Caudate nucleus (tissue), 63 donors: ENCODE measurements at places on chromosomes 12 and 14.
A peak's percentile ranks its signal among the peaks of the same experiment; 100 is the strongest.

DNA sequence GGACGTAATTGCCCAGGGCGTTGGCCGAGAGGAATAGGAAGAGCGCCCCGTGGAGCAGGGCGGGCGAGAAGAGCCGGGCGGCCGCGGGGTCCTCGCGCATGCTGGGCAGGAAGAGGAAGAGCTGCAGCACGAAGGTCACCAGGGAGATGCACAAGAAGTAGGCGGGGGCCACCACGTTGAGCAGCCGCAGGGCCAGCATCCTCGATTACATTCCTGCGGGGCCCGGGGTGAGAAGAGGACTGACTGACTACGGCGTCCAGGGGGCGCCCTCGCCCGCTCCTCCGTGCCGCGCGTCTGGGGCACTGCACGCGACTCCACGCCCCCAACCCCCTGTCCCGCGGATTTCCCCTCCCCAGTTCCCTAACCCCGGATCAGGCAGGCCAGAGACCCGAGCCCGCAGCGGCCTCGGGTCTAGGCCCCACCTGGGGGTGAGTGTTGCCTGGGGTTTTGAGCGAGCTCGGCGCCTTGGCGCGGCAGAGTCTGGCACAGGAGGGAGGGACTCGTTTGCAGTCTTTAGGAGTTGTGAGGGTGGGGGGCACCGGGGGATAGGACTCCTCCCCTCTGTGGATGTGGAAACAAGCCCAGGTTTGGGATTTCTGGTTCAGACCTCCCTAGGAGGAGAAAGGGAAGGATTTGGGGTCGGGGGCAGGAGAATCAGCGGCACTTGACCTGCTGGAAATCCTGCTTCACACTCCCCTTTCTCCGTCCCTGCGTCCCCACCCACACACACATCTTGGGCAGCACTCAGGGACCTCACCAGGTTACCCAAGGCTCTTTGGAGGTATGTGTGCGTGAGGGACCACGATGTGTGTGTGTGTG is 1.8 kb downstream of the ZDHHC22 start:
- DNase-seq, result no peak

DNA sequence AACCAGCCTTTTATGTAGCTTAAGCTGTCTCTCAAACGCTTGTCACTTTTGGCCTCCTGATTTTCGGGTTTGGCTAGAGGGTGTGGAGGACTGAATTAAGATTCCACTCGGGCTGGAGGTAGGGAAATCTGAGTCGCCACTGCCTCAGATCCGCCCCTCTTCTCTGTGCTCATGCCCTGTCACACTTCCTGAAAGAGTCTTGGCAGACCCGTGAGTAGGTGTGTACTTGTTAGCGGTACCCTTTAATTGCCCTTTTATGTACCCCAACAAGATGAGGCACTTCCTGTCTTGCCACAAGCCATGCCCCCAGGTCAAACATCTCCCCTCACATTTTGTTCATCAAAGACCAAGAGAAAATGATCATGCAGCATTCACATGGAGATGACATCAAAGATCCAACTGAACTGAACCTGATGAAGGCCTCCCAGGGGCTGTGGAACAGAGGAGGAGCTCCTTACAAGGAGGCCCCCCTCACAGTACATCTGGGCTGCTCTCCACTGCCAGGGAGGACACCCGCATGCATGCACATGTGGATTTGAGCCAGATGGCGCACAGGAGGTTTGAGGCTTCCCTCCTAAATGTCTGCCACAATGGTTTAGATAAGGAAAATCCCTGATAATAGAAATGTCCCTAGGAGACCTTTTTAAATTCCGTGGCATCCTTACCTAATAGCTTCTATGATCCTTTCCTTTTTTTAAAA is 86.5 kb upstream of the CDKN3 start:
- no peak for DNase-seq

GRCh38 chr12:89836026-89836425 is 127.4 kb upstream of the ATP2B1 start:
- DNase-seq, result no peak

DNA sequence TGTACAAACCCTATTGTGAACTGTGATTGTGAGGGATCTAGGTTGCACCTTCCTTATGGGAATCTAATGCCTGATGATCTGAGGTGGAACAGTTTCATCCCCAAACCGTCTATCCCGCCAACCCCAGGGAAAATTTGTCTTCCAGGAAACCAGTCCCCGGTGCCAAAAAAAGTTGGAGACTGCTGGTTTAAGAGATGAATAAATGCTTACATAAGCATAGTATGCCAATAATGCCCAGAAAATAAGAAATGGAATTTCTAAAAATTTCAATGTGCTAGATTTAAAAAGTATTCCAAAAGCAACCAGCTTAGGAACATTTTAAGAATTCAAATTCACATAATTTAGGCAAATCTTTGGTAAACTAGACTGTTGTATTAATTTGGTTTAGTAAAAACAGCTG is 5.4 kb upstream of the RNU6-8 start:
- DNase-seq, result no peak

DNA sequence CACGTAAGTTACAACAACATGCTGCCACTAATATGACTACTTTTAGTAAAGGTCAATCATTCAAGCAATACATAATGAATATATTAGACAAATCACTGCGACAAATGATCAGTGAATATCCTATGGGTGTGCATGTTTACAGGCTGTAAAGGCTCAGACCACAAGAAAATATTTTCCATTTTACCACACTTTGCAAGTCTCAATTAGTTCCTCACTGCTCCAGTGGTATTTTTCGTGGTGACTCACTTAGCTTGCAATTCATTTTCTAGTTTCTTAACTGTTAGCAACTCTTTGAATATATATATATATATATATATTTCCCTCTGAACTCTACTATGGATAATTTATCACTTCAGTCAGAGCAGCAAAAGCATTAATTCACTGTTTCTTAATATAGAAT is 96.9 kb downstream of the EML5 start:
- DNase-seq, result no peak

- DNase-seq, result no peak
These were observed 716 bp upstream of the PTGDR start for GRCh38 chr14:52266782-52267181.

GRCh38 chr14:65361920-65362319 is 50.6 kb upstream of the FUT8 start:
- DNase-seq, result no peak

DNA sequence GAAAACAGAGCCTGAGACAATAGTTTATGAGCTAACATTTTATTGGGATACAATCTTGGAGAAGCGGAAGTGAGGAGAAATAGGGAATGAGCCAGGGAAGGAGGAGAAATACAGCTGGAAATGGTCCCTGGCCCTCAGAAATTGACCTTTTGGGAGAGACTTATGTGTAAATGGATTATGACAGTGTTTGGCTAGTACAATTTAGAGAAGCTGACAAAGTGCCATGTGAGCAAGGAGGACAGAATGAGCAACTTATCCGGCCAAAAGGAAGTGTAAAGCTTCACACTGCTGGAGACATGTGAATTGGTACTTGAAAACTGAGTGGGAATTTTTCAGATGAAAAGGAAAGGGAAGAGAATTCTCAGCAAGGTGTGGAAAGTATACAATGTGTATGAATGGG is 2.9 kb downstream of the GLIPR1 start:
- DNase-seq, result no peak

DNA sequence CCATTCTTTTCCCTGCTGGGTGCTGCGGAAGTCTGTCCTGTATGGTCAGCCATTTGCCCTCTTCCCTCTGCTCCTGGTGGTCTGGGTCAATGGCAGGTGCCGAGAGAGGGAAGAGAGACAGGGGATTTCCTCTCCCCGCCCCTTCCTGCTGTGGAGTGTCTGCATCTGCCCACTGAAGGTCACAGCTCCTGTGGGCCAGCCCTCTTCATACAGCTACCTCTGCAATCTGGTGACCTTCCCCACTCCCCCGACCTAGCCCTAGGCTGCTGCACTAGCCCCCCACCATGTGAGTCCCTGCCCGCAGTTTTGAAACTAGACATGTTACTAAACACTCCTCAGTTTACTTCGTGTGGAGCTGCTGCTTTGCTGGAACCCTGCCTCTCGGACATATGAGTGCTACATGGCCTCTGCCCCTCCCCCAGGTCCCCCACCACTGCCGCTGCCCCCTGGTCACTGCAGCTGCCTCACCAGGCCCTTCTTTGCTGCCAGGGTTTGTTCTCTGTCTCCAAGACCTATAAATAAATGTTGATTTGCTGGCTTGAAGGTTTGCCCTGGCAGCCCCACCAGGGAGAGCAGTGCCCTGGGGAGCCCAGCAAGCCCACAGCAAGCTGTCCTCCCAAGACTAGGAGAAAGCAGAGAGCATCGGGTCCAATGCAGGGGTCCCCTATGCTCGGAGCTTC is 102.9 kb downstream of the DPF3 start:
- DNase-seq, result peak; percentile 9

DNA sequence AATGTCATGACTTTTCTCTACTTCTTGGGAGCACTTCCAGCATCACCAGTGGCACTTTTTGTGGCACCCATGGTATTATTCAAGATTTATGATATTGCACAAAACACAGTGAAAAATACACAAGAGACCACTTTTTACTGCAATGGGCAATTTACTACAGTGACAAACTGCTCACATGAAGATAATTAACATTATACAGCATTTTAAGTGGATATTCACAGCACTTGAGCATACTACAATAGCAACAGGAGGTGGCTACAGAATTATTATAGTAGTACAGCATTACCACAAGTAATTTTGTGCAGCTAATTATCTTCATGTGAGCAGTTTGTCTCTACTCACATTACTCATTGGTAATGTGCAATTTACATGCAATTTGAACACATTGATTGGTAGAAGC is 18.3 kb downstream of the IL26 start:
- no peak for DNase-seq

GRCh38 chr12:113164014-113164413 is 14.5 kb downstream of the CFAP73 start:
- DNase-seq, result no peak

DNA sequence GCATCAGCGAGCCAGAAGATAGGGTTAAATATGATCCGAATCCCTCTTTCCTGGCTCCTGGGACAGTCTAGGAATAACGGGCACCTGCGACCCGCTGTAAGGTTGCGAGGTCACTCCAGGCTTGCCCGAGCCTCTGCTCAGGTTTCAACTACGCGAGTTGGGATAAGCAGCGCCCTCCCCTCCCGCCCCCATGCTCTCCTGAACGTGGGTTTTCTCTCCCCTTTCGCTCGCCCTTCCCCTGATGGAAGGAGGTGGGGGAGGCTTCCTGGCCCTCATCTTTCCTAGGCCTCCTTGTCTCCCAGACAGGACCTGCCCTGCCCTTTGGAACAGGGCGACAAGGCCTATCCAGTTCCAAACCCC is 753 bp upstream of the ATP5MC2 start:
- peak; percentile 48 for DNase-seq

GRCh38 chr14:96349286-96350075 is 13.7 kb downstream of the ATG2B start:
- no peak for DNase-seq

GRCh38 chr14:99573436-99574098 is 30.4 kb downstream of the CCDC85C start:
- no peak for DNase-seq

DNA sequence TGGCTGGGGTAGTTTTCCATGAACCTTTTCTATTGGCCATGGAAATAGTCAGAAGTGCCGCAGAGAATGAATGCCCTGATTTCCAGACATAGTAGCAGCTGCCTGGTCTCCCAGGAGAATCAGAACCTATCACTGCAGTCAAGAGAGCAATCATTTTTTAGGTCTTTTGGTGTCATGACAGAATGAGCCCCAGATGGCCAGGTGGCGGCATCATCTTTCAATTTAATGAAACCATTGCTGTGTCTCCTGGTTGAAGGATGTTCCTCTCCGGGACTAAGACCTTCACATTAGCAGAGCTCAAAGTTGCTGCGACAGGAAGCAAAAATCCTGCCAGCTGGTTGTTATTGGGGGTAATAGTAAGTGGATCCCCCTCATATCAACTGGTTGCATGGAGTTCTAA is 18.8 kb downstream of the TNFAIP2 start:
- DNase-seq, result no peak

- DNase-seq, result no peak
These were observed 9.5 kb upstream of the IRF2BPL start for GRCh38 chr14:77037938-77038568.

- DNase-seq, result no peak
These were observed 231.2 kb upstream of the DCN start for GRCh38 chr12:91413581-91414546.

GRCh38 chr12:10941916-10942607 is 3.0 kb upstream of the TAS2R14 start:
- DNase-seq, result no peak

- no peak for DNase-seq
These were observed 124.4 kb downstream of the DAD1 start for GRCh38 chr14:22464422-22465142.

DNA sequence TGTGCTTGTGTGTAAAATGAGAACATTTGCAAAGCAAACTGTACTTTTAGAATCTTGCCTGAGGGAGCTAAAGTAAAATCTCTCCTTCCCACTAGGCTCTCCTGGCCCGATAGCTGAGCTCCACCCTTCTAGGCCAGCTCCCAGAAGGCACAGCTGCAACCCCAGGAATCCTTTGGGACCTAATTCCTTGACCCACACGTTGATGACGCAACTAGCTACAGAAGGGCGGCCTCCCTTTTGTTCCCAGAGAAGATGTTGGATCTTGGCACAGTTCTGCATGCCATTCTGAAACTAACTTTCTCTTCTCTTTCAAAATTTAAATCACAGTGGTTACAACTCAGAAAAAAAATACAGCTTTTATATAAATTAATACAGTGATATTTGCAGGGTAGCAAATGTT is 268.1 kb downstream of the EGLN3 start:
- no peak for DNase-seq

DNA sequence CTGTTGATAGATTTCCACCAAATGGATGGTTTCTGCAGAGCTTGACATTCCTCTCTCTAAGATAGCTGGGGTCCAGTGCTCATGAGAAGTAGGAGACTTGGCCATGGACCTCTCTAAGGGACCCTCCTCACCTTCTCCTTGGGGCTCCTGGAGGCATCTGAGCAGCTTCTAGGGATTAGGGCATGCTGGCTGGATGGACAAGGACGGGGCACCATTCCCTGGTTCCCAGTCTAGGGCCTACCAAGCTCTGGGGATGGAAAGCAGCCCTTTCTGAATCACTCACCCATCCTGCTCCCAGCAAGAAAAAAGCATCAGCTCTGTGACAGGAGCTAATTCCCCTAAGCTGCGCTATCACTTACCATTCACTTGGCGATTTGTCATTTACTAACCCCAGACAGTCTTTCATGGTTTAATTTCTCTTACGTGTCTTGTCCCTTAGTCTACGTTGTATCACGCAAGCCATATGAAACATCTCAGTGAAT is 39.5 kb downstream of the VWF start:
- no peak for DNase-seq

DNA sequence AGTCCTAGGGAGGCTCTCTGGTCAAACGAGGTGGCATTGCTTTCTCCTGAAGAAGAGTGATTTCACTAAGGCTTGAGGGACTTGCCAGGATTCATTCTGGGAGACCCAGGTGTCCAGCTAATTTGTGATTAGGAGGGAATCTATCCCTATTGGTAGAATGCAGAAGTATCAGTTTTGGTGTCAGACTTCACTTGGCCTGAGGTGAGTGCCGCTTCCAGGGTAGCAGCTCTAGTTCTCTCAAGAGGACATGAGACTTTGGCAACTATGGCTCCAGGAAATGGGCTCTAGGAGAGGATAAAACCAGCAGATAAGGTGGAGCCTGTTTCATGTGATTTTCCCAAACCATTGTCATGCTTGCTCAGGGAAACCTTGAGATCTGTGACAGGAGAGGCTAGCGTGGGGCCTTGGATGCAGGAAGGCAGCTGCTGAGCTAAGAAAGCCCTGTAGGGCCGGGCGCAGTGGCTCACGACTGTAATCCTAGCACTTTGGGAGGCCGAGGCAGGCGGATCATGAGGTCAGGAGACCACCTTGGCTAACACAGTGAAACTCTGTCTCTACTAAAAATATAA is 11.6 kb upstream of the TMEM117 start:
- DNase-seq, result no peak

GRCh38 chr12:101855364-101855884 is 22.0 kb upstream of the DRAM1 start:
- DNase-seq, result no peak

GRCh38 chr12:12171991-12172511 is 94.8 kb downstream of the LRP6 start:
- DNase-seq, result no peak
